ENCODE measurements at places on chromosomes 6 and 20.

DNA sequence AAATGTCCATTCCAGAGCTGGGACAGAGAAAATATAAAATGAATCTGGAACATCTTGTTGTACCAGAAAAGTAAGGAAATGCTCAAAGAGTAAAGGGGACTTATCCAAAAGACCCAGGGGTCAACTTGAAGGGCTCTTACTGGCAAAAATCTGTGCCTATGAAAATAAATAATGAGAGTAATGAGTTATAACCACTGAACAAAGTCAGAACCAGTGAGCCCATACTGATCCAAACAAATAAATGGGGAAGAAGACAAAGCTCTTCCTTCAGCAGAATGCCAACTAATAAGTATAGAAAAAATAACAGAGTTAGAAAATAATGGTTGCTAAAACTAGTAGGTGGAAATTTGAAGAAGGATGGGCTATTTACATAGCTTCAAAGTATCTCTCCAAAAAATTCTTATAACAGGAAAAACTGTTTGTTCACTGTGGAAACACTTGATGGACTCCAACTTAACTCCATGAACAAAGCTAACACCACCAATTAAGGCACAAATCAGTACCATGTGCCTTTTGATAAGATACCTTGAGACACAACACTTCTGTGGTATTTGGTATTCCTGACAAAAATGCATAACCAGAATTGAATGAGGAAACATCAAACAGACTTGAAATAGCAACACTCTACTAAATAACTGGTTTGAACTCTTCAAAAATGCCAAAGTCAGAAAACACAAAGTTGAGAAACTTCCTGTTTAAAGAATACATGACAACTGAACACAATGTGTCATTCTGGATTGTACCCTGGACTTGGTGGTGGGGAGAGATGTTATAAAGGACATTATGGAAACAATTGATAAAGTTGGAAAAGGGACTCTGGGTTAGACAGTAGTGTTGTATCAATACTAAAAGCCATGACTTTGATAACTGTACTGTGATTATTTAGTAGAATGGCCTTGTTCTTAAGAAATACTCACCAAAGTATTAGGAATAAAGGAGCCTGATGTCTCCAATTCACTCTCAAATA, 197.5 kb downstream of the ISM1 start:
- DNase-seq = no peak

DNA sequence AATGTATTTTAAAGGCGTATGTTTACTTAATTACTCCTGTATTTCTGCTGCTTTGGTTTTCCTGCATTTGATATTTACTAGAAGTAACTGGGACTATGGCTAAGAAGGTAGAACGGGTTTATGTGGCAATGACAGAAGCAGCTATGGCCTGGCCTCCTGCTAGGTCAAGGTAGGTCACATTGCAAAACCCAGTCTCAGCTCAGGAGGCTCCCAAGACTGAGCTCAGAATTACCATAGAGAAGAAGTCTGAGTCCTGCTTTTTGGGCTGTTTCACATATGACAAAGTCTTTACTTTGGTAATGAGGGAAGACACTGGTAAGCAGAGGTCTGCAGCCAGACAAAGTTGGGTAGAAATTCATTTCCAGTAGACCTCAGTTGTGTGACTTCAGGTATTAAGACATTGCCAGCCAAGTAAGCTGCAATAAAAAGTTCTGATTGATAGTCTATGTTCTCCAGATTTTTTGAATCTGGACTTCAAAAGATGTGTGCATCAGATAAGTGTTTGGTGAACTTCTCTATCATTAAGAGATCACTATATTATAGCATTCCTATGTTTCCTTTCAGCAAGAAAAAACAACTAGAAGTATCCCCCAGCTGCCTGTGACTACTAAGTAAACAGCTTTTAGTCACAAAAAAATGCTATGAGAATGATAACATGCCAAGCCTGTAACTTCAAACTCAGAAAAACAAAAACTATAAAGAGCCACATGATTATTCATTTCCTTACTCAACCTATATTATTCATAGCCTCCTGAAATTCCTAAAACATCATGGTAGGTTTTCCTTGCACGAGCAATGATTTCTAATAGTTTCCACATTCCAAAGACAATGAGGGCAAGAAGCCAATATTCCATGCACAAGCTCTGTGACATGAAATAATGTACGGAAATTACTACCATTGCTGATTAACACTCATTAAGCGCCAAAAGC, 312.3 kb downstream of the HAO1 start:
- no peak for DNase-seq

- DNase-seq = no peak
These were observed 50.7 kb upstream of the INSM1 start for GRCh38 chr20:20317195-20317594.

DNA sequence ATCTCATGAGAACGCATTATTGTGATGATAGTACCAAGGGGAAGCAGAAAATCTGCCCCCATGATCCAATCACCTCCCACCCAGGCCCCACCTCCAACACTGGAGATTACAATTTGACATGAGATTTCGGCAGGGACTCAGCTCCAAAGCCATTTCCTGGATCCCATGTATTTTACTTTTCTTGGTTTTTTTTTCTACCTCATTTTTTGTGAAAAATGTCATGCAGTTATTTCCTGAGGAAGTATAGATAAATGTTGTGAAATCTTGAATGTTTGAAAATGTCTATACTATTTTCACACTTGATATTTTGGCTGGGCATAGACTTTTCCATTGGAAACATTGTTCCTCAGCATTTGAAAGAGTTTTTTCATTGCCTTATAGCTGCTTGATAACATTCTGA, 9.1 kb upstream of the BRPF3 start:
- DNase-seq = no peak

GRCh38 chr6:66930559-66931290, 1223.7 kb upstream of the EYS start:
- DNase-seq = no peak

DNA sequence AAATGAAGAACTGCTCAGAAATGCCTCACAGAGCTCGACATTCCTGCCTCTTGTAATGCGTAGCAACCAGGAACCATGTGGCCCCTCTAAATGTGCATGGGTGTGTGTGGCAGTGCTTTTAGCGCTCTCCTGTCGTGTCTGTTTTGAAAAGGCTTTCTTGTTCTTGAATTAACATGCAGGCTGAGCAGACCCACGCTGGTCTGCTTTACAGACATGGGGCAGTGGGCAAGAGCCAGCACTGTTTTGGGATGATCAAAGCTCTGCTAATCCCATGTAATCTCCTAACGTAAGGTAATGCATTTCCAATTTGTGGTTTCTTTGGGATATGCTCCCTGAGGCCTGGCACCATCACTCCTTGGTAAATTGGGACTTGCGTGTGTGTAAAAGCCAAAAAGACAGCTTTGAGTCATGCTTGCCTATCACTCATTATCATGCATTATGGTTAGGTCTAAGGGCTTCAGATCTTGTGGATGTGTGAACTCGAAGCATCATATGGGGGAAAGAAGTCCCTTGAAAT, 11.8 kb downstream of the RIPOR2 start:
- no peak for DNase-seq

- DNase-seq = no peak
These were observed 11.5 kb upstream of the DSTN start for GRCh38 chr20:17558154-17558940.

DNA sequence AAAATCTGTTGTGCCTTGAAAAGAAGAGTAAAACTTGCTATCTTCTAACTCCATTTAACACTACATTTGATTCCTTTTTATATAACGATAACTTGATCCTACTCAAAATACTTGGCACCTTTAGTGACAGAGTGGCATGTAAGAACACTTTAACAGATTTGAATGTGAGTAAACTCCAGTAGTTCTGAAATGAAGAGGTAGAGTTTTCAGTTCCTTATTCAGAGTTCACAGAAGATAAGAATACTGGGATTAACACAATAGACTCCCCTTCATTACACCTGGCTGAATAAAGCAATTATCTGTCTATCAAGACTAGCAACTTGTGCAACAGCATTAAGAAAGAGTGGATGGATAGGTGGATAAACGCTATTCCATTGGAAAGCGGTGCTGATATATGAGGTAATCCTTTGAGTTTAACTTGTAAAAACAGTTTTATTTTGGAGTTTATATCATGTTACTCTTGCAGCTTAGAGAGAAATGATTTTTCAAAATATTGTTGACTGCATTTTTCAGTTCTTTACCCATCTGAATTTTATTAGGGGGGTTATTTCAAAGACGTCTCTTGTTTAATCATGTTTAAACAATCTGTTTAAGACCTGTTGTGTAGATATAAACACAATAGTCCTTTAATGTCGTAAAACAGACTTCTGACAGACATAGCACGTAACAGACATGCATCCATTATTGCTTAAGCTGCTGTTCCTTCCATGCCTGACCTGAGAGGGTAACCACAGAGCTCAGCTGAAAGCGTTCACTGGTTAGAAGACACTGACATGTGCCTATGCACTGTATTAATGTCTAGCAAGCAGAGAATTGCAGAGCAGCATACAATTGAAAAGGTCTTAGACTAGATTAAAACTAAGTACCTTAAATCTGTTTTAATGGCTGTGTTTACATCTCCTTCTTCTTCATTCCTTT, 102.4 kb upstream of the SUPT3H start:
- no peak for DNase-seq

GRCh38 chr6:11609324-11610071, 71.9 kb downstream of the TMEM170B start:
- no peak for DNase-seq

GRCh38 chr6:12138936-12139335, 126.8 kb downstream of the HIVEP1 start:
- DNase-seq = no peak
